Stimulated activated CD4-positive, alpha-beta T cell treated with anti-CD3 and anti-CD28 coated beads, Interleukin-1b, Interleukin-23, amount 100 ng/mL, for 1 hour (primary cell): ENCODE measurements at places on chromosomes 4 and X.

GRCh38 chr4:62232814-62233213 lies 1032.7 kb downstream of the ADGRL3 start:
- no peak for DNase-seq

- DNase-seq: no peak
Measured at GRCh38 chr4:182560358-182560757, 317.2 kb downstream of the TENM3 start.

GRCh38 chr4:128787509-128788311 lies 21.8 kb upstream of the JADE1 start:
- DNase-seq: no peak

DNA sequence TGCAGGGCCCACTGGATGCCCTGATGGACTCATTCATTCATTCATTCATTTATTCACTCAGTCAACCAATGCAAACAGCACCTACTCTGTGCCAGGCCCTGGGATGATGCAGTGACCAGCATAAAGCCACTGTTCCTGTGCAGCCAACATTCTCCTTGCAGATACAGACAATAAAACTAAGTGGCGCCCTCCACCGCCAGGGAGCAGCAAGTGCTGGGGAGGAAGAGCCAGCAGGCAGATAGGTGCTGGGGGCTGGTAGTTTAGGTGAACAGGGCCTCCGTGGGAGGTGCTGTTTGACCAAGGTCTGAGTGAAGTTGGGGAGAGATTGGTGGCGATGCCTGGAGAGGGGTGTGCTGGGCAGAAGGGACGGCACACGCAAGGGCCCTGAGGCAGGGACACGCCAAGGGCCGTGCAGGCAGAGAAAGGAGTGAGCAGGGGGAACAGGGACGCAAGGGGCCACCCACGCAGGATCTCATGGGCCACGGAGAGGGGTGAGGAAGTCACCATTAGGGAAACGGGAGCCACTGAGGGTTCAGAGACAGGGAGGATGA lies 65.5 kb downstream of the WFS1 start:
- DNase-seq: no peak

GRCh38 chr4:108555701-108556100 lies 64.7 kb upstream of the RPL34 start:
- no peak for DNase-seq
